Mononuclear cell (primary cell): ENCODE measurements at places on chromosomes 4 and X. TPM values are rescaled to one million over a fixed set of nuclear protein-coding genes. Genes with fewer than 3 reads are reported as not detected.

The ARR3 gene
- not detected for total RNA-seq

The TBC1D8B gene
- total RNA-seq, result 0.73 TPM

The NCAPG gene
- total RNA-seq, result 0.42 TPM

The RTL3 gene
- not detected for total RNA-seq

The SLC6A8 gene
- 0.94 TPM for total RNA-seq

The FAM236D gene
- not detected for total RNA-seq

The F11 gene
- total RNA-seq, result not detected

The GC gene
- not detected for total RNA-seq

The CCDC160 gene
- total RNA-seq, result not detected

The VCX gene
- not detected for total RNA-seq

The TMSB15C gene
- total RNA-seq, result 3.9 TPM

The AIFM1 gene
- 5.0 TPM for total RNA-seq

The IL21 gene
- not detected for total RNA-seq

The GYG2 gene
- total RNA-seq, result not detected

The CSAG1 gene
- not detected for total RNA-seq

The GNRHR gene
- not detected for total RNA-seq

The TBCK gene
- total RNA-seq, result 31.7 TPM

The ENPEP gene
- 0.73 TPM for total RNA-seq

The SHISA3 gene
- total RNA-seq, result not detected
